ENCODE measurements at places on chromosomes 16 and 17.

- DNase-seq = no peak
These were observed 20.7 kb downstream of the GSG1L start for GRCh38 chr16:28042811-28043210.

GRCh38 chr17:7982173-7982572, 20.2 kb upstream of the GUCY2D start:
- no peak for DNase-seq

- no peak for DNase-seq
These were observed 688.9 kb upstream of the KIF2B start for GRCh38 chr17:53133876-53134275.

DNA sequence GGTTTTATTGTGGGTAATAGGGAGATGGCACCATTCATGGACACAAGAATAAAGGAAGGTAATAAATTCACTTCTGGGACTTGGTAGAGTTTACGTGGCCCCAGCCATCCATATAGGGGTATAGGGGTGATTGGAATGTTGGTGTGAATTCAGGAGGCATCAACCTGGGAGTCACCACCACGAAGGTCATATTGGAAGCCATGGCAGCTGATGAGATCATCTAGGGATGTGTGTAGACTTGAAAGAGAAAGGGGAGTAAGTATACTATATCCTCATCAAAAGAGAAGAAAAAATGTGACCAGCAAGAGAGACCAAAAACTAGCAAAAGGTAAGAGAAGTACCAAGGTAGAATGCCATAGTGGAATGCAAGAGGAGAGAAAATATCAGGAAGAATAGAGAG, 26.6 kb upstream of the GINS3 start:
- no peak for DNase-seq

DNA sequence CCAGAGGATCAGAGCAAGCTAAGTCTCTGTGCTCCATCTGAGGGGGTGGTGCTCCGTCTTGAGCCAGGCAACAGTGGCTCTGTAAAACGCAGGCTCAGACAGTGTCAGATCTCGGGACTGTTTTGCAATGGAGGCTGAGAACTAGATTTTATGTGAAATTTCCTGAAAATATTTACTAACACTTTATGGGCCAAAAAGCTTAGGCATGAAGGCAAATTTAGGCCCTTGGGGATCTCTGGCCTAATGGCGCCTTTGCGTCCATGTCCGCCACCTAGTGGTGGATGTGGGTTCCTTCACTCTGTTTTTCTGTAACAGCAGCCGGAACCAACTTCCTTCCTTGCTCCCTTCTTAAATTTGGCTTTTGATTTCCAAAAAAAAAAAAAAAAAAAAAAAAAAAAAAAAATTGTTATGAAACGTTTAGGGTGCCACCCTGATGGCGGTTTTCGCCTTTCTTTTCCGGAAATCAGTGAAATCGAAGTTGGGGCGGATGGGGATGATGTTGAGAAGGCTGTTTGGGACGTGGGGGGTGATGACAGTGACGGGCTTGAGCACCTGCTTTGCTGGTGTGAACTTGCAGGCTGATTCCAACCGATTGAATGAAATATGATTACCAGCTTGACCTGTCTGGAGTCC, 14.0 kb upstream of the ELAC2 start:
- peak; percentile 8 for DNase-seq

GRCh38 chr17:57494443-57494842, 238.1 kb downstream of the MSI2 start:
- DNase-seq = no peak

GRCh38 chr16:3149630-3150345, 15.0 kb downstream of the ZNF213 start:
- DNase-seq = no peak

GRCh38 chr16:4404967-4405696, 11.3 kb downstream of the CORO7 start:
- DNase-seq = no peak

GRCh38 chr17:58329810-58330537, 1.4 kb upstream of the TSPOAP1 start:
- no peak for DNase-seq

- DNase-seq = no peak
These were observed 161.4 kb upstream of the KCNJ16 start for GRCh38 chr17:69913616-69914015.

DNA sequence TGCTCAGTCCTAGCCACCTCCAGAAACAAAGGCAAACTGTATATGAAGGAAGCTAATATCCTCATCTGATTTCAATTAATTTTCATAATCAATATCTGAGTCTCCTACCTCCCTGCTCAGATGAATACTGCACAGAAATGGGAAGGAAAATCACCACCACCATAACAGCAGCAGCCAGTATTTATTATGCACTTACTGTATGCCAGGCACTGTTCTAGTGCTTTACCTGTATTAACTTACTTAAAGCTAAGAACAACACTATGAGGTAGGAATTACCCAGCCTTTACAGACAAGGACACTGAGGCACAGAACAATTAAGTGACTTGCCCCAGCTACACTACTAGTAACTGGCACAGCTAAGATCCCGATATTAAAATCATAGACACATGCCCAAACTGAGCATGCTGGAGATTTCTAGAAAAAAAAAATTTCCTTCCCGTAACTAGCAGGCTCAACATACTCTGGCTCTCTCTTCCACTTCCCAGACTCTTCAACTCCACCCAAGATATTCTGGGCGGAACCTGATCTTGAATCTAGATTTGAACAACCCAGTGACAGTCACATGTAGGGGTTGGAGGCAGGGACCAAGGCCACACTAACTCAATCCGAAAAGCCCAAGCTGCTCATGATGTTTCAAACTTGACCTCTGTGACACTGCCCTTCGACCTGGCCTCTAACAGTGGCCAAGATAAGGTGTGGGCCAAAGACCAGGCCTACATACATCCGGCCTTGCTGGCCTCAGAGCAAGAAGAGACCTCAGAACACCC, 3.9 kb downstream of the TRIM25 start:
- no peak for DNase-seq

DNA sequence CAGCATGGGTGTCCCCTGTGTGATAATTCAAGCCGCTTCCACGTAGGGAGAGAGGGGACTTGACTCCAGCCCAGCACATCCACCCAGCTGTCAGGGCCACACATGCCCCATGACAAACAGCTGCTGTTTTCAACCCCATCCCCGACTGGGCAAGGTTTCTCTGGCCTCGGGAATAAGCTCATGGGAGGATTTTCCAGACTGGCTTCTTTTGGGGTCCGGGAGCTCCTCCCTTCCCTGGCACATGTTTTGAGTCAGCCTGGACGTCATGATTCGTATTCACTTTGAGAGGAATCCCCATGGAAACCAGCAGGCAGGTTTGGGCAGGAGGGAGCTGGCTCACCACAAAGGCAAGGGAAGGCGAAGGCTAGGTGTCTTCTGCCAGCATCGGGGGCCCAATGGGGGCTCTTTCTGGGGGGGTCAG, 156.4 kb downstream of the CMIP start:
- DNase-seq = no peak

- DNase-seq = no peak
These were observed 1.2 kb downstream of the PCGF2 start for GRCh38 chr17:38746849-38747462.

DNA sequence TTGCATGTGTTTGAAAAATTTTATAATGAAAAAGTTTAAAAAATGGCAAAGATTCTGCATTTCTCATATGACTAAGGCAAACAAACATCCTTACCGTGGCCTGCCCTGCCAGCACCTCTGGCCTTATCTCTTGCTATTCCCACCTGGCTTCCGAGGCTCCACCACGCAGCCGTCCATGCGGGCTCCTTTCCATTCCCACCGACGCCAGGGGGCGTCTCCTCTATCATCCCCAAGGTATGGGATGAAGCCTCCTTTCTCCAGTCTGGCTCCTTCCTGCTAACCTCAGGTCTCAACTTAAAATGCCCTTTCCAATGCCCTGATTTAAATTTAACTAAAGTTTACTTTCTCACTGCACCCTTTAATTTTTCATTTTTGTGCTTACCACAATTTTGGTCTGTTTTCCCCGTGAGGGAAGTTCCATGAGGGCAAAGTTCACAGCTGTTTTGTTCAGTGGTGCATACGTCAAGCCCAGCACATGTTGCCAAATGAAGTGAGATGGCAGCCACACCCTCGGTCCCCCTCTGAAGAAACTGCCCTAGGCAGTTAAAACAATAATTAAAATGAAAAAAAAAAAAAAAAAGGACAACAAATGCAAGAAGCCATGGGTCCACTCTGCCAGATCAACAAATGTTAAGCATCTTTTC, 13.3 kb upstream of the SDK2 start:
- DNase-seq = no peak

DNA sequence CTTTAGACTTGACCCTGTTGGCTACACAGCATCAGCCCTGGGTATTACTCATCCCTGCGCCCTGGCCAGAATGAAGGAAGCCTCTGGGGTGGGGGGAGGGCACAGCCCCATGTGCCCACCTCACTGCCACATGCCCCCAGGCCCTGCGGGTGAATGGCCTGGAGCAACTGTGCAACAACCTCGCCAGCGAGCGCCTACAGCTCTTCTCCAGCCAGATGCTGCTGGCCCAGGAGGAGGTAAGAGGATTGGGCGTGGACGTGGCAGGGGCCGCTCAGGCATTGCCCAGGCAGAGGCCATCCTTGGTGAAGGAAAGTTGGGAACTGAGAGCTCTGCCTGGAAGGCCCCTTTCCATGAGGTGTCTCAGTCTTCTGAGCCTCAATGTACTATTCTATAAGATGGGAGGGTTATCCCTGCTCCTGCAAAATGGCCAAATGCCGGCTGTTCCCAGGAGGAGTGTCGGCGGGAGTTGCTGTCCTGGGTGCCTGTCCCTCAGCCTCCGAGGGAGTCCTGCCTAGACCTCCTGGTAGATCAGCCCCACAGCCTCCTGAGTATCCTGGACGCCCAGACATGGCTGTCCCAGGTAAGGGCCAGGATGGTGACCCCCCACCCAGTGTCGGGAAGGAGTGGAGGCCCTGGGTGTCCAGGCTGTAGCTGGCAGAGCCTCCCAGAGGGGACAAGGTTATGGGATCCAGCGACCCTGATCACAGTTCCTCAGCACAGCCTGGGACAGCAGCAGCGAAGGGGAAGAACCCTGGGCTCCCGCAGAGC, 8.9 kb downstream of the MYO15B start:
- no peak for DNase-seq

All from stimulated activated CD8-positive, alpha-beta memory T cell treated with anti-CD3 and anti-CD28 coated beads, Interleukin-15, amount 100 ng/mL, for 24 hours (primary cell).